Adrenal gland (tissue), 19 donors: ENCODE measurements at places on chromosomes 2 and 18. TPM values are rescaled to one million over a fixed set of nuclear protein-coding genes. Genes with fewer than 3 reads are reported as not detected.

- no peaks in the 10 kb centered on the region for H3K36me3 ChIP-seq
- no peak for DNase-seq
- H3K27me3 ChIP-seq: no peaks in the 10 kb centered on the region
- no peak overlapping the region for H3K4me3 ChIP-seq
Observed at GRCh38 chr2:73069041-73069854, 2.3 kb downstream of the SFXN5 start.

DNA sequence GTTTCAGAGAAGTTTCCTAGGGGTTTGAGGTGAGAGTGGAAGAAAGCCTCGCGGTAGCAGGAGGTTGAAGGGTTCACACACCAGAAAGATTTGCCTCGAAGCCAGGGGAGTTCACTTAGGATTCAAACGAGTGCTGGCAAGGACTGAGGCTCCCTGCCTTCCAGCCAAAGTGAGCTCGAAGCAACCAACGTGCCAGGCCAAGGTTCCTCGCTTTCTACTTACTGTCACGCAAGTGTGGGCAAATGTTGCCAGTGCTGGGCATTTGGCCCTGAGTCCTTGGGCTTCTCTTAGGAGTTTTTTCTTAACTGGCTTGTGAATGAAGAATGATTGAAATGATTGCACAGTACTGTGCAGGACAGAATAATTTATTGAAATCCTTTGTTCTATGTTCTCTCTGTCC, 53.6 kb downstream of the TMEM178A start:
- H3K4me1 ChIP-seq: no peaks in the 10 kb centered on the region
- H3K4me3 ChIP-seq: no peak overlapping the region
- DNase-seq: peak; percentile 58
- no peak overlapping the region for H3K27ac ChIP-seq
- no peaks in the 10 kb centered on the region for H3K27me3 ChIP-seq

DNA sequence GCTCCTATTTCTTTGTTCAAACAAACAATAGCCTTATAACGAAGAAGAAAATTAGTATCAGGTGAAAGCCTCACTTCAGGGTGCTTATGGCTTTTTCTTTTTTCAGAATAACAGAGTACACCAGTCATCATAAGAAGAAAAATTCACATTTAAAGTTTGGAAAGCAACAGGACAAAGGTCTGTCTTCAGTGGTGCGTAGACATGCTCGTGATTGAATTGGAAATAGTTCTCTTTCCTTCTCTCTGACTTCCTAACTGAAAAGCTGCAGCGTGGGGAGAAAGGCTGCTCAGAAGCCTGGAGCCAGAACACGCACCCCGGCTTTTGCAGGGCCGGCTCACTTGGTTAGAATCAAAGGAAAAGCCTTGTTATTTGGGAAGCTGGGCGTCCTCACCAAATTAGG, 127.6 kb upstream of the ZNF516 start:
- H3K4me1 ChIP-seq: peaks cover 30% of the 10 kb centered on the region
- no peak overlapping the region for H3K27ac ChIP-seq
- DNase-seq: no peak
- no peaks in the 10 kb centered on the region for H3K27me3 ChIP-seq
- H3K36me3 ChIP-seq: no peaks in the 10 kb centered on the region

DNA sequence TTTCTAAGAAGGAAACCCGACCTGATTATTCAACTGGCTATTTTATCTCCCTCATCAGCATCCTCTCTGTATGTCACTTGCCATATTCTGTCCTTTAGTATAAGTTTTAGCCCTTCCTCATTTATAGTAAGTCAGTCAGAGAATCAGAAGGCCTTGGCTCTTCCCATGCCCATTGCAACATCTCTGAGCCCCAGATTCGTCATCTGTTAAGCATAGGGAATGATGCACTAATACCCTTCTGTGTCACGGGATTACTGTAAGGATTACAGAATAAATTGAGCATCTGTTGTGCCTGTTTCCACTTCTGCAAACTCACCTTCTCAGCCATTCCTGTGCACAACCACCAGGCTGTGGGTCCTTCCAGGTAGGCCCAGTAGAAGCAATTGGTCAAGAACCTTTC, 258.1 kb upstream of the RAB12 start:
- DNase-seq: no peak
- H3K4me1 ChIP-seq: no peaks in the 10 kb centered on the region
- no peaks in the 10 kb centered on the region for H3K36me3 ChIP-seq
- no peaks in the 10 kb centered on the region for H3K27me3 ChIP-seq
- H3K27ac ChIP-seq: no peak overlapping the region

DNA sequence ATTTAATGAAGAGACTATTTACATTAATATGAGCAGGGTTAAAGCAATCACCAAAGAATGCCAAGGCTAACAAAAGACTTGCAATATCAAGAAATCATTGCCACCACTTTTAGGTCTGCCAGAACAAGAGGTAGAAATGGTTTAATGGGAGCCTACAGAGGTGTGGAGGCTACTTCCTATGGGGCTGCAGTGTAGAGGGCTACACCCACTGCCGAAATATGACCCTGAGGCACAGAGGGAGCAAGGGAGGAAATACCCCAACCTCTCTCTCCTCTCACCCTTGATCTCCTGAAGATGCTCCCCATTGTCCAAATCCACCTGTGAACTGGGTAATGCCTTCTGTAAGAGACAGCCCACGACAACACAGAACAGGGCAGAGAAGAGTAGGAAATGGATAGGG, 315.4 kb downstream of the SMAD2 start:
- H3K27ac ChIP-seq: no peak overlapping the region
- no peaks in the 10 kb centered on the region for H3K27me3 ChIP-seq
- no peak overlapping the region for H3K4me3 ChIP-seq

DNA sequence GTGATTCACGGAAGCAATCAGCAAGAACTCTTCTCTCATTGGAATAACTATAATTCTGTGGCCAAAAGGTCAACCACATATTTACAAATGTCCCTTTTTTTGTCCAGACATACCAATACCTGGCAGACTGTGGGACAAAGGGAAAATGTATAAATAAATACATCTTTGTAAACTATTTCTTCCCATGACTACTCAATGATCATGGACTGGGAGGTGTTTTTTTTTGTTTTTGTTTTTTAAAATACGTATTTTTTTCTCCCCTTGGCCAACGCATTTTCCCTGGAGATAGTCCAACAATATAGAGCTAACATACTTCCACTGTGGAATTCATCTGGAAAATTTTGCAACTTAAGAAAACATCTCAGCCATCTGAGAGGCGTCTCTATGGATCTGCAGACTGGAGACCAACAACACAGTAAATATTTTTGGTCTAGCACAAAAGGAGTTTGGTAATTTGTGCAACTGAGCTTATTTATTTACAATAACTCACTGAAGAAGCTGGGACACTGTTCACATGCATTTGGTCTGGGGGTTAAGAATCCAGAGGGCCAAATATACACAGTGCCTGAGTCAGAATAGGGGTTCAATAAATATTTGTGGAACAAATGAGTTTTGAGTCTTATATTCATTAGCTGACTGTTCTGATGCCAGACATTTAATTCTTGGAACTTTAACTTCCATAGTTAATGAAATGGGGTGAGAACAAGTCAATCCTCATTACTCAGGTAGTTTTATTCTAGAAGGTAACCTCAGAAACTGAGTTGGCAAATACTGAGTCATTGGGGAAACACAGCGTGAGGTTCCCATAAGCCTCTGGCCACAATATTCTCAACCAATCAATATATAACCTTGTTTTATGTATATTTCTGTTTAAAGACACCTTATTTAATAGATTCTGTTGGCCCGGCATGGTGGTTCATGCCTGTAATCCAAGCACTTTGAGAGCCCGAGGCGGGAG, 36.2 kb downstream of the CCBE1 start:
- H3K27ac ChIP-seq: no peak overlapping the region
- no peaks in the 10 kb centered on the region for H3K27me3 ChIP-seq
- H3K4me1 ChIP-seq: no peaks in the 10 kb centered on the region
- H3K4me3 ChIP-seq: no peak overlapping the region
- no peak for DNase-seq

DNA sequence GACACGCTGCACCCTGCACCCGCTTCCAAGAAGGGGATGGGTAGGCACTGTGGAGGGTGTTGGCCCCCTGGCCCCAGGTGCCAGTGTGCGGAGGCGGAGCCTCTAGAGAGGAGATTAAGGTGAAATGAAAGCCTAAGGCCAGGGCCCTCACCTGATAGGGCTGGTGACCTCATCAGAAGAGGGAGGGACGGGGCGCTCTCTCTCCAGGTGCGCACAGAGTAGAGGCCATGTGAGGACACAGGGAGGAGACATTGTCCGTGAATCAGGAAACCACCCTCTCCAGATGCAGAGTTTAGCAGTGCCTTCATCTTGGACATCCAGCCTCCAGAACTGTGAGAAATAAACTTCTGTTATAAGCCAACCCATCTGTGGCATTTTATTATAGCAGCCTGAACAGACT, 62.3 kb downstream of the PSMG2 start:
- no peak for DNase-seq
- H3K4me3 ChIP-seq: no peak overlapping the region
- H3K27ac ChIP-seq: no peak overlapping the region
- no peaks in the 10 kb centered on the region for H3K36me3 ChIP-seq

- H3K27me3 ChIP-seq: no peaks in the 10 kb centered on the region
- H3K4me3 ChIP-seq: no peak overlapping the region
- H3K4me1 ChIP-seq: peaks cover 4% of the 10 kb centered on the region
- DNase-seq: no peak
- H3K27ac ChIP-seq: no peak overlapping the region
Observed at GRCh38 chr2:9430316-9431293, 7.2 kb downstream of the CPSF3 start.

DNA sequence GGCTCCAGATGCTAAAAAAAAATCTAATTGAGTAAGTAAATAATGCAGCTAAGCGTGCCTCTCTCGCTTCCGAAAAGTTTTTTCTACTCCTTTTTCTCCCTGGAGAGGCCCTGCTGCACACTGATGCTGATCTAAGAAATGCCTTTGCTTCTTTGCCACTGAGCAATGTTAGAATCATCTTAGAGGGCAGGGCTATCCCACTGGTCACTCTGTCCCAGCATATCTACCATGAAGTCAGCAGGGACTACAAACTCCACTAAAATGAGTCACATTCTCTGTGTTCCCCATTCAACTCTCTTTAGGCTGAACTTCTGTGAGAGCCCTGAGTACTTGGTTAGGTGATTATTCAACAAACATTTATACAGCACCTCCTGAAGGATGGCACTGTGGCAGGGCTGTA, 127.6 kb upstream of the LYPD1 start:
- no peaks in the 10 kb centered on the region for H3K4me1 ChIP-seq
- no peak overlapping the region for H3K4me3 ChIP-seq
- no peaks in the 10 kb centered on the region for H3K27me3 ChIP-seq
- DNase-seq: no peak
- no peaks in the 10 kb centered on the region for H3K36me3 ChIP-seq

- no peak for DNase-seq
- peaks cover 10% of the 10 kb centered on the region for H3K4me1 ChIP-seq
- no peak overlapping the region for H3K4me3 ChIP-seq
- no peak overlapping the region for H3K27ac ChIP-seq
- H3K36me3 ChIP-seq: no peaks in the 10 kb centered on the region
- H3K27me3 ChIP-seq: peaks cover 10% of the 10 kb centered on the region
Observed at GRCh38 chr2:74835831-74836674, 2.1 kb downstream of the HK2 start.

GRCh38 chr2:174334278-174334715, 457 bp upstream of the SP9 start:
- no peaks in the 10 kb centered on the region for H3K36me3 ChIP-seq
- H3K27me3 ChIP-seq: peaks cover 100% of the 10 kb centered on the region
- peaks cover 7% of the 10 kb centered on the region for H3K4me1 ChIP-seq
- no peak overlapping the region for H3K4me3 ChIP-seq
- DNase-seq: no peak

DNA sequence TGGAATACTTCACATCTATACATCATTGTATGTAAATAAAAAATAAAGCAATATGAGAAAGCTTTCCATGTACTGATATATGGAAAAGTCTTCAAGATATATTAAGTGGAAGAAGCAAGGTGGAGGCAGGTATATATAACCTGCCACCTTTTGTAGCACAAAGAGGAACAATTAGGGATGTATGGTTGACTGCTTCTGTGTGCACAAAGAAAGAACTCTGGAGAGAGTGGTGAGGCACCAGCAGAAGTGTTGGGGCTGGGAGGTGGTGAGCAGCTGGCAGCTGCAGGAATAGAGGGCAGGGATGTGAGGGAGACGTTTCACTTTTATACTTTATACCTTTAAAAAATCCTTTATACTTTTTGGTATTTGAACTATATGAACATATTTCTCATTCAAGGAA, 26.1 kb downstream of the KIF5C start:
- no peaks in the 10 kb centered on the region for H3K36me3 ChIP-seq
- no peaks in the 10 kb centered on the region for H3K27me3 ChIP-seq
- H3K4me3 ChIP-seq: no peak overlapping the region
- H3K27ac ChIP-seq: no peak overlapping the region

GRCh38 chr2:127644066-127645025, 1.6 kb upstream of the GPR17 start:
- no peaks in the 10 kb centered on the region for H3K4me1 ChIP-seq
- DNase-seq: no peak

- no peak for DNase-seq
- no peaks in the 10 kb centered on the region for H3K36me3 ChIP-seq
- H3K27me3 ChIP-seq: no peaks in the 10 kb centered on the region
- no peaks in the 10 kb centered on the region for H3K4me1 ChIP-seq
- H3K4me3 ChIP-seq: no peak overlapping the region
- H3K27ac ChIP-seq: no peak overlapping the region
Observed at GRCh38 chr18:23468753-23469459, 15.8 kb downstream of the RIOK3 start.

DNA sequence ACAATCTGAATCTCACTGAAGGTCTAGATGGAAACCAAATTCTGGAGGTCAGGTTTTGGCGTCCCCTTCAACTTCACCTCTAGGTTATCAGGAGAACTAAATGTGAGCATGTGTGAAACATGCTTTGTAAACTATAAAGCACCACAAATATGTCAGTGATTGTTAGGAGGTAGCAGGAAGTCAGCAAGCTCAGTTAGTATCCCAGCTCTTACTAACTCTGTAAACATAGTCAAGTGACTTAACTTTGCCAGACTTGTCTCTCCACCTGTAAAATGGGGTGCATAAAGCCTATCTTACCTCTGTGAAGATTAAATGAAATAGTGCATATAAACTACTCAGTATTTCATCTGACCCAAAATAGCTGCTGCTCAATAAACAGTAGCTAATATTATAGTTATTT, 121.5 kb downstream of the INSIG2 start:
- peaks cover 4% of the 10 kb centered on the region for H3K27me3 ChIP-seq
- no peaks in the 10 kb centered on the region for H3K36me3 ChIP-seq
- H3K27ac ChIP-seq: no peak overlapping the region

- no peak overlapping the region for H3K27ac ChIP-seq
- no peak overlapping the region for H3K4me3 ChIP-seq
- H3K4me1 ChIP-seq: no peaks in the 10 kb centered on the region
- H3K36me3 ChIP-seq: no peaks in the 10 kb centered on the region
- DNase-seq: peak; percentile 56
Observed at GRCh38 chr2:219737270-219737691, 109.9 kb downstream of the SLC4A3 start.

The CXXC1 gene
- total RNA-seq: 28.6 TPM

The CASP8 gene
- 9.1 TPM for total RNA-seq

The VWA3B gene
- not detected for total RNA-seq

The CAPN13 gene
- not detected for total RNA-seq

The MDH1B gene
- 3.7 TPM for total RNA-seq

The COBLL1 gene
- total RNA-seq: 302 TPM

The ACMSD gene
- total RNA-seq: 1.9 TPM

The SLC5A6 gene
- total RNA-seq: 16.3 TPM

The SLC19A3 gene
- total RNA-seq: 0.78 TPM

The C2orf81 gene
- 0.44 TPM for total RNA-seq

The ASPRV1 gene
- total RNA-seq: 0.61 TPM

The PFN4 gene
- total RNA-seq: 0.41 TPM

The C2orf66 gene
- total RNA-seq: not detected

The C2orf78 gene
- total RNA-seq: not detected

The SEMA4C gene
- total RNA-seq: 31.6 TPM

The CDK5R2 gene
- total RNA-seq: 8.7 TPM
